Right renal pelvis (tissue), 4 donors: ENCODE measurements at places on chromosomes 13 and 19. TPM values are rescaled to one million over a fixed set of nuclear protein-coding genes. Genes with fewer than 3 reads are reported as not detected.

The F7 gene
- polyA plus RNA-seq = 3.0 TPM

The TSEN34 gene
- 56.4 TPM for polyA plus RNA-seq

The CEACAM7 gene
- polyA plus RNA-seq = not detected

The KCNC3 gene
- polyA plus RNA-seq = 52.4 TPM

The FAM83E gene
- 1.2 TPM for polyA plus RNA-seq

The SGTA gene
- polyA plus RNA-seq = 52.6 TPM

The ICAM4 gene
- polyA plus RNA-seq = 0.17 TPM

The KLK4 gene
- not detected for polyA plus RNA-seq

The CCDC122 gene
- 8.8 TPM for polyA plus RNA-seq

The TEX26 gene
- 2.0 TPM for polyA plus RNA-seq

The KLK7 gene
- 6.1 TPM for polyA plus RNA-seq

The FKBP8 gene
- 148 TPM for polyA plus RNA-seq

The ACP7 gene
- polyA plus RNA-seq = 0.65 TPM

The SMIM24 gene
- polyA plus RNA-seq = 523 TPM

The ZNF730 gene
- polyA plus RNA-seq = 4.6 TPM

The OVOL3 gene
- polyA plus RNA-seq = not detected

The ZNF626 gene
- 30.5 TPM for polyA plus RNA-seq

The PLPP2 gene
- 3.1 TPM for polyA plus RNA-seq

The ANGPTL8 gene
- 0.52 TPM for polyA plus RNA-seq

The ZNF766 gene
- 21.5 TPM for polyA plus RNA-seq

The CASP14 gene
- 0.06 TPM for polyA plus RNA-seq

The FREM2 gene
- 48.7 TPM for polyA plus RNA-seq

The EXOC3L2 gene
- 9.1 TPM for polyA plus RNA-seq

The BEST2 gene
- polyA plus RNA-seq = not detected

The DAND5 gene
- polyA plus RNA-seq = not detected

The MPV17L2 gene
- polyA plus RNA-seq = 12.9 TPM

The PABPC3 gene
- 0.83 TPM for polyA plus RNA-seq

The DDX39A gene
- 47.7 TPM for polyA plus RNA-seq

The CDC34 gene
- polyA plus RNA-seq = 75.0 TPM

The POU4F1 gene
- 0.06 TPM for polyA plus RNA-seq

The NLRP9 gene
- not detected for polyA plus RNA-seq

The HNRNPL gene
- polyA plus RNA-seq = 471 TPM

The C1QTNF9B gene
- 0.17 TPM for polyA plus RNA-seq

The GAPDHS gene
- not detected for polyA plus RNA-seq

The URAD gene
- polyA plus RNA-seq = not detected

The BICRA gene
- polyA plus RNA-seq = 12.4 TPM

The ZNF667 gene
- polyA plus RNA-seq = 16.3 TPM

The TPTE2 gene
- 0.37 TPM for polyA plus RNA-seq

The FFAR3 gene
- polyA plus RNA-seq = 0.30 TPM

The PPM1N gene
- polyA plus RNA-seq = 0.25 TPM

The C19orf73 gene
- polyA plus RNA-seq = 1.2 TPM

The HIF3A gene
- polyA plus RNA-seq = 42.5 TPM

The ZNF177 gene
- 9.9 TPM for polyA plus RNA-seq

The LGALS14 gene
- not detected for polyA plus RNA-seq

The CBY2 gene
- polyA plus RNA-seq = 1.2 TPM

The LILRB5 gene
- 2.6 TPM for polyA plus RNA-seq

The ZNF560 gene
- 0.63 TPM for polyA plus RNA-seq

The KIR3DL2 gene
- polyA plus RNA-seq = not detected

The FFAR2 gene
- polyA plus RNA-seq = 0.37 TPM

The NDFIP2 gene
- 65.8 TPM for polyA plus RNA-seq

The PALM gene
- 82.5 TPM for polyA plus RNA-seq

The ACTL9 gene
- polyA plus RNA-seq = not detected

The CDX2 gene
- polyA plus RNA-seq = not detected

The SPRED3 gene
- polyA plus RNA-seq = 0.97 TPM
